ENCODE measurements at places on chromosomes 11 and 22.

DNA sequence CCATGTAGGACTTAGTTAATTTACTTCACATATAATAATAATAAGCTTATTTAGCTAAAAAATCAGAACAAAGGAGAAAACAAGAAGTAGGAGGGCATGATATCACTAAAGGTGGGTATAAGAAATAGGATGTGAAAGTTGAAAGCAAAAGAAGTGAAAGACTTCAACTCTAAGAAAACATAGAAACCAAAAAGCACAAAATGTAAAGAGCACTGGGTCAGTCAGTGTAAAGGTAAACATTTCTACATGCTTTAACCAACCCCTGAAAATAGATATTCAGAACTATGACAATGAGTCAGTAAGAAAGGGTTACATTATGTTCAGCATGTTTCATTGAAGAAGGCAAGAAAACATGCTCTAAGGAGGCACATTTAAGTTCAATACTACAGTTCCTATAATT lies 298.8 kb downstream of the SWAP70 start:
- DNase-seq = no peak

GRCh38 chr22:24992946-24993345 lies 40.4 kb downstream of the KIAA1671 start:
- DNase-seq = no peak

GRCh38 chr11:46741600-46742484 lies 22.8 kb downstream of the F2 start:
- no peak for DNase-seq

GRCh38 chr22:39457556-39458443 lies 988 bp downstream of the MGAT3 start:
- DNase-seq = no peak

DNA sequence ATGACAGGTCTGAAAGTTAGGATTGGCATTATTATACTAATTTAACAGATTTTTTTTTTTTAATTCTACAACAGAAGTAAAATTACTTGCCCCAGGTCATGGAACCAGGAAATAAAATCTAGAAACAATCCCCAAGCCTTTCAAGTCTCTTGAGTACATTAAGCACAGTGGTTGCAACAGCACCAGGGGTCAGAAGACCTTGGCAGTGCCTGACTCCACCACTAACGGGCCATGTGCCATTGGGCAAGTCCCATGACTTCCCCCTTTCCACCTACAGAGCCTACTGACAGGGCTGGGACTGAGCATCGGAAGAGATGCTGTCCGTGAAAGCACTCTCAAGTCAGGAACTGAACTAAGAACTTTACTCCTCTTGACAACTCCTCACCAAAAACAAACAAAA lies 98.6 kb upstream of the AKIP1 start:
- no peak for DNase-seq

DNA sequence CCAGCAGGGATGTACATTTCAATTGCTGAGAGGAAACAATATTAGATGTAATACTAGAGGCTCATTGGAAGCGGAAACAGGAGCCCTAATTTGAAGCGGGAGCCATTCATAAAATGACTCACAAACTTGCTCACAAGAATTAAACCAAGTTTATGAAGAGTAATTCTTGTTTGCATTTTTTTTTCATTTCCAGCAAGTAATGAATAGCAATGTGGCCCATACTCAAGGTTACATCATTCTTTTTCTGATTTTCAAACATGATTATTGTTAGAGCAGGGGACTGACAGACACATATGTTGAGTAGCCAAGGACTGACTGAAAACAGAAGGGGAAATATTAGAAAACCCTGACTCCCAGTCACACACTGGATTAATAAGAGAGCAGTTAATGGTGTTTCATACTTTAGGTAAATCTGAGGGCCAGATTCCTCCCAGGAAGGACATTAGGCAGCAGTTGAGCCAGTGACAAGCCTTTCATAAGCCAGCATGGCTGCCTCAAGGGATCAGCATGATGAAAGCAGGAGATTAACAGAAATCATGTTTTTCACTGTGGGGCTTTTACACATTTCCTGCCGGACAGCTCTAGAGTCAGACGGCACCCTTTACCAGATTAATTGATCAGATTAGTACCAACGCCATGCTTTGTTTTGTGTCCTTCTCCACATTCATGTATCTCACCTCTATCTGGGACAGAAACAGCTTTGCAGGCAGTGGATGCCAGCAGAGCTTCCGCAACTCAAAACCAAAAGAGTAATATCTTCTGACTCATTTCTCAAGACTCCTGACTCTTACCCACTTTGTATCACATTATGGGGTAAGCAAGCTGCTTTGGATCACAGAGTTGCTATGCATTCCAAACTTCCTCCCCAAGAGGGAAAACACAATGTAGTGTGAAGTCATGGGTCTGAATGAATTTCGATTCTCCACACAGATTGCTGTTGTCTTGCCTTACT lies 831.6 kb downstream of the KCNA4 start:
- DNase-seq = no peak

- no peak for DNase-seq
These were observed 558 bp downstream of the TSPAN4 start for GRCh38 chr11:843086-843734.

- no peak for DNase-seq
These were observed 9.1 kb downstream of the SLC3A2 start for GRCh38 chr11:62889484-62890437.

DNA sequence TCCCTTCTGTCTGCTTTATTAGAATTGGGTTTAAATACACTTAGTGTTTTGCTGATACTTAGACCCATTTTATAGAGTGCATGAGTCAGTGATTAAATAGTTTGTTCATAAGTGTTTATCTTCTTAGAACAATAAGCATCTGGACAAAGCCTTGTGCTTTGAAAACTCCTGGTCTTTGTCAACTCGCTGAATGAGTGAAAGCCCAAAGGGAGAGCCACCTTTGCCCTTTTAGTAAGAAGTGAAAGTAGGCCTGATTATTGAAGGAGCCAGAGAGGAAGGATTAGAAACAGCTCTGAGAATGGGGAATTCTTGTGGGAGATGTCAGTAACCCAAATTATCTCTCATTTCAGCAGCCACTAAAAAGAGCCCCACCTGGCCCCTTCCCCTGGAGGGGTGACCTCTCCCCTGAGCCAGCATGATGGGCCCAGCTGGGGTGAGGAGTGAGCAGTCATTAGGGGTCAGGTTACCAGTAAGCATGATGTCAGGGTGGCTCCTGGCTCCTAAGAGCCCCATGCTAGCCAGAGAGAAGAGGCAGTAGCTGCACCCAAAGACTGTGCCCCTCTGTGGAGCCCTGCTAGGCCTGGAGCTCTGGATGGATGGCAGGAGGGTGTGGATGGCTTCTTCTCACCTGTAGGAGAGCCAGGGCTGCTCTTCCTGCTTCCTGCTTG lies 125.1 kb upstream of the E2F8 start:
- DNase-seq = no peak

Data from stimulated activated CD4-positive, alpha-beta T cell treated with anti-CD3 and anti-CD28 coated beads, Interleukin-1b, Interleukin-23, amount 100 ng/mL, for 1 hour (primary cell).